Activated CD4-positive, alpha-beta T cell treated with anti-CD3 and anti-CD28 coated beads, Interleukin-2, amount 50 U/mL, for 1 hour (primary cell): ENCODE measurements at places on chromosomes 4 and X.

DNA sequence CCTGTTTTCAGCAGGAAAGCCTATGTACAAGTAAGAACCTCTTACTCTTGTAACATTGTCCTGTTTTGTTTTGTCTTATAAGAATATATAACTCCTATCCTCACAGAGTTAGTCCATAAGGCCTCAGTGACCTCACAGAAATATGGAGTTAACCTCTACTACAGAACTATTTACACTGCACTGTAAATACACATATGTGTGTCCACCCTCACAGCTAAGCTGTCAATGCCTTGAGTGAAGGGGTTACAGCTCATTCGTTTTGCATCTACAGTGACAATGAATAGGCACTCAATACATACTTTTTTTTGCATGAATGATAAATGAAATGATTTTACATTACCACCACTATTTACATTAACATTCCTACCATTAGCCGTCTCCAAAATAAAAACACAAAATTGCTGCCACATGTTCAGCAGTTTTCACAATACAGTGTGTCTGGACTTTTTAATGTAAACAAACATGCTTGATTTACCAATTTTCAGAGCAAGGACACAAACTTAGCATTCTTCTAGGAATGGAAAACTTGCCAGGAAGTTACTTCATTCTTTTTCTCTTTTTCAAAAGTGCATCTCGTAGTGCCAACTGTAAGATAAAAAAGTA is 9.5 kb upstream of the NAAA start:
- no peak for DNase-seq

DNA sequence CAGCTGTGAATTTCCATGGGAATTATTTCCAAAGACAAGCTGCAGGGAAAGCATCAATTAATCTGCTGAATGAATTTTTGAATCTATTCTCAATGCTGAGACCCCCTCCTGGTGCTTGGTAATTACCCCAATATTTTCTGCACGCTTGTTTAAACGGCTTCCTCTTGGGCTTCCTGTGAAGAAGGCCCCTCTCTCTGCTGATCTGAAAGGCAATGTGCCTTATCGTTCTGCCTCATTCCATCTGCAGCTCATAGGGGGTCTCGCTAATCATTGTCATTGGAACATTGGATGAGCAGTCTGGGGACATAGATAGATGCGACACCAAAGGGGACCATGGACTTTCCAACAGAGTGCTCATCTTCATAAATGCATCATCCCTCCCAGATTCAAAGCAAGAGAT is 851.6 kb downstream of the PDHA2 start:
- no peak for DNase-seq

DNA sequence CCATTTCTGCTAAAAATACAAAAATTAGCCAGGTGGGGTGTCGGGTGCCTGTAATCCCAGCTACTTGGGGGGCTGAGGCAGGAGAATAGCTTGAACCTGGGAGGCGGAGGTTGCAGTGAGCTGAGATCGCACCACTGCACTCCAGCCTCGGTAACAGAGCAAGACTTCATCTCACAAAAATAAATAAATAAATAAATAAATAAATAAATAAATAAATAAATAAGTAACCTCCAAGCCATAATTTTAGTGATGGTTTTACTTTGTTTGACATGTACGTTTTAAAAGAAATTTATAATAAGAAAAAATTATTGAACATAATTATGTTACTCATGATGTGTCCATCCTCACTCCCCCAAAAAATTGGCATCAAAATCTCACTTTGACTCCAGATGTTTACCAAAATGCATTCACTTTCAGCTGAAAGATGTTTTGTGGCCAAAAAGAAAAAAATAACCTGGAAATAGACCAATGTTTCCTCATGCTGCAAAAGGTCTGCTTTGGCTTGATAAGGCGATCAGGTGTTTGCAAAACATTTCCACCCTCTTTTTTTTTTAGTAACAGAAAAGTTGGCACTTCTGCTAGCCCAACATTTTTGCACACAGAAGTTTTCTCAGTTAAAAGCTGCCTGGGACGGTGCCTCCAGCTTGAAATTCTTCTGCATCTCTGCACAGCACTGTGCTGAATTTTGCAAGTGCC is 42.2 kb upstream of the DHRSX start:
- DNase-seq: no peak

DNA sequence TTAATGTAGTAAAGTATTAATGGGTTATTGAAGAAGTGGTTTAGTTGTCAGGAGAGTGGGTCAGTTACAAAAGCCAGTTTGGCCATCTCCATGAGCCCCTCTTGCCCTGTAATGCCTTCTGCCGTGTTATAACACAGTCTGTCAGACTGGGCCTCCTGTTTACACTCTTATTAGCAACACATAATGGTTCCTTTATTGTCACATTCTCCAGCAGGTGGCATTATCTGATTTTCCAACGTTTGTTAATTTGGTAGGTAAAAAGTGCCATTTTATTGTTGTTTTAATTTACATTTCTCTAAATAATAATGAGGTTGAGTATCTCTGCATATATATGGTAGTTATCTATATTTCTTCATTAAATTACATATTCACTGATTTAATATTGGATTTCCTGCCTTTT is 560.8 kb downstream of the FGF13 start:
- DNase-seq: no peak

- no peak for DNase-seq
Observed at GRCh38 chr4:165177725-165178666, 29.4 kb upstream of the KLHL2 start.

DNA sequence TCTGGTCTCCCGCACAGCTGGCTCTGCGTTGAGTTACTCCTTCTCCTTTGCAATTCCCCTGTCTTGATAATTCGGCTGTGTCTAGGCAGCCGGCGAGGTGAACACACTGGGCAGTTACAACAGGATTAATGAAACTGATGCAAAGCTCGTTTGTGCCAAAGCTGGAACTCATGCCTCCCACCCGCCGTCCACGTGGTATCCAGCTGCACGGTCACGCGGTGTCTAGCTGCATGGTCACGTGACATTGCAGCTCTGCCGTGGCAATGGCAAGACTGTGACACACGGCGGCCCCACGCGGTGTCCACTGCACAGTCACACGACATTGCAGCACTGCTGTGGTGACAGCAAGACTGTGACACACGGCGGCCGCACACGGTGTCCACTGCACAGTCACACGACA is 31.2 kb upstream of the LRPAP1 start:
- DNase-seq: no peak

DNA sequence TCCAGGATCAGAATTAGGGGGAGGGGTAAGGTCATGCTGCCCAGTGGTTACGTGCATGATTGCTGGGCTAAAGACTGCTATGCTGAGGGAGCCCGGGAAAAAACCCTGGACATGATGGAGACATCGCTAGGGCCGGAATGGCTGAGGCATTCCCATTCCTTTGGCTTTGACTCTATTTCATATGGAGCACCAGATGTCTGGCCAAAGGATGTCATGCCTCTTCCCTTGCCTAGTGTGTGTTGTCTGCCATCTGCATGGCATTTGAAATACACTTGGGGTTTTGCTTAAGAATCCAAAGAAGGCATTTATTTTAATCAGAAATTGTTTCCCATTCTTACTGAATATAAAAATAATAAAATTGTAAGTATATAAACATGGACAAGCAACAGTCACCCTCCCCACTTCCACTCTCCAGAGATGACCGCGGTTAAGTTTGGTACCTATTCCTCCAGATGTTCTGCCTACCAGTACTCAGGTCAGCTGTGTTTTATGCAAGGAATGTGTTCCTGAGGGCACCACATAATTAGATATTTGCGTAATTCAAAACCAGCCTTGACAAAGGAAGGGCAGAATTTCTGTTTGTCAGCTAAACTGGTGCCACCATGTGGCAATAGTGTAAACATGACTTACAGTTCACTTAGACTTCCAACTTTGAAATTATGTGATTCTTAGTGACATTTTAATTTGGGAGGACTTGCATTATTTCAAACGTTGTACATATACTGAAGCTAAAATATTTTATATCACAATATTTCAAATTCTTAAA is 105.9 kb downstream of the CT47B1 start:
- DNase-seq: no peak

GRCh38 chrX:72461766-72462165 is 110.9 kb downstream of the HDAC8 start:
- no peak for DNase-seq

DNA sequence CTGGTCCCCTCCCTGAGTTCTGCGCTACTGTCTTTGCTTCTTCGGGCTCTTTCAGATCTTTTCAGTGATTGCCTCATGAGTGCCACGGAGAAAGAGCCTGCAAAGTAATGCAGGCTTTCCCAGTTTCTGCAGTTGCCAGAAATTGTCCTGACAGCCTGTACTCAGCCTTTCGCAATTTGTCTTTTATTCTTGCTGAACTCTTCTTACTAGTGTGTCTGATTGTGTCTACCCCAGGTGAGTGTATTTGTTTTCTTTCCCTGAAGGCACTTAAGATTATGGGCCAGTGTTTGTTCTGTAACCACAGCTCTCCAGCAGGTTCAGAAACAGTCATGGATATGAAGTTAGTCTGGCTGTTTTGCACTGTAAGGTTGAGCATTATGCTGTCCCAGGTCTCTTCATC is 47.1 kb downstream of the FAM193A start:
- DNase-seq: no peak
